NCI-H1417 (cell line): ENCODE measurements at places on chromosomes 2 and 18.

- DNase-seq = no peak
Measured at GRCh38 chr2:23445450-23445868, 60.5 kb downstream of the KLHL29 start.

DNA sequence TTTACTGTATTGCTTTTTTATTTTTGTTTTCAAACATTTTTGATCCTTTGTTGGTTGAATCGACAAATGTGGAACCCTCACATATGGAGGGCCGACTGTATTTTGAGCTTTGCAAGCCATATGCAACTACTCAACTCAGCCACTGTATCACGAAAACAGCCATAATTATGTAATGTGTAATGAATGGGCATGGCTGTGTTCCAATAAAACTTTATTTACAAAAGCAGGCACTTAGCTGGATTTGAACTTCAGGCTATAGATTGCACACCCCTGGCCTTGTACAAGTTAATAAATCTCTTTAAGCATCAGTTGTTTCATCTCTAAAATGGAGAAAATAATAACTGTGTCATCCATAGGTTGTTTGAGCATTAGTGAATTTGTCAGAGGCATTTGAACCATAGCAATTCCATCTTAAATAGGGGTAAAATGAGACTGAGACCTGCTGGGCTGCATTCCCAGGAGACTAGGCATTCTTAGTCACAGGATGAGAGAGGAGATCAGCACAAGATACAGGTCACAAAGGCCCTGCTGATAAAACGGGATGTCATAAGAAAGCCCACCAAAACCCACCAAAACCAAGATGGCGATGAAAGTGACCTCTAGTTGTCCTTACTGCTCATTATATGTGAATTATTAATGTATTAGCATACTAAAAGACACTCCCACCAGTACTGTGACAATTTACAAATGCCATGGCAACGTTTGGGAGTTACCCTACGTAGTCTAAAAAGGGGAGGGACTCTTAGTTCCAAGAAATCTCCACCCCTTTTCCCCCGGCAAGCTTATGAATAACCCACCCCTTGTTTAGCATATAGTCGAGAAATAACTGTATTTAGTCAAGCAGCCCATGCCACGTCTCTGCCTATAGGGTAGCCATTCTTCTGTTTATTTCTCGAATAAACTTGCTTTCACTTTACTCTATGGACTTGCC, 13.7 kb upstream of the LTBP1 start:
- DNase-seq = no peak

- no peak for DNase-seq
Measured at GRCh38 chr2:46097714-46098480, 199.3 kb upstream of the EPAS1 start.

DNA sequence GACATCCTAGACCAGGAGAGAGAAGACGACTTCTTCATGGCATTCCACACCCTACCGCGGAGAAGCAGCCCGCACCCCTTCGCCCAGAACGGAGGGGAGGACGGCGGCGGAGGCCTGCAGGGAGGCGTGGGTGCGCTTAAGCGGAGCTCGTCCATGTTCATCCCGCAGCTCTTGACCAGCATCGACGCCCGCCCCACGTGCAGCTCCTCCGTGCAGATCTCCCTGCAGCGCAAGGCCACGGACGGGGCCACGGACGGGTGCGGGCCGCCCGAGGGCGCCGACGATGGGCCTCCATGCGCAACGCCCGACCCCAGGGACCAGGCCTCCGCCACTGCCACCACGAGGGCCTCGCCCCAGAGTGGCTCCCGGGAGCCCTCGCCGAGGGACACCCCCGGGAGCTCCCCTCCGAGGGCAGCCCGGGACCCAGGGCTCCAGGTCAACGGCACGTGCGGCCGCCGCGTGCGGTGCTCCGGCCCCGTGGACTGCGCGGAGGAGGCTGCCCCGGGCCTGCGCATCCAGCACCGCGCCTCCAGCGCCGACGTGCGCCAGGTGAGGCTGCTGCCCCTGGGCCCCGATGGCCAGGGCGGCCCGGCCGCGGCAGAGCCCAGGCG, 211.8 kb downstream of the NEDD4L start:
- DNase-seq = no peak

DNA sequence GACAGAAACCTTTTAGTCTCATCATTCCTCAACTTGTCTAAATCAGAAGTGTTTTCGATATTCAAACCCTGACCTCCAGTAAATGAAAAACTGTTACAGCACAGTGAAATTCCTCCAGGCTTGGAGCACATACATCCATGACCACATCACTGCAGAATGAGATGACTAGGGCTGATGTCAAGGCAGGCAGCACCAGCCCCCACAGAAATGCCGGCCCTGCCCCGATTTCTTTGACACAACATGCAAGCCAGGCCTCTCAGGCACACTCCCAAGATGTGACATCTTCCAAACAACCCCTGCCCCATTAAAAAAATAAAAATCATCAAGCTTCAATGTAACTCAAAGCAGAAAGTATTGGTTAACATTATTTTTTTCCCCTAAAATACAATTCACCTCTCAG, 103.3 kb downstream of the CTAGE1 start:
- no peak for DNase-seq

DNA sequence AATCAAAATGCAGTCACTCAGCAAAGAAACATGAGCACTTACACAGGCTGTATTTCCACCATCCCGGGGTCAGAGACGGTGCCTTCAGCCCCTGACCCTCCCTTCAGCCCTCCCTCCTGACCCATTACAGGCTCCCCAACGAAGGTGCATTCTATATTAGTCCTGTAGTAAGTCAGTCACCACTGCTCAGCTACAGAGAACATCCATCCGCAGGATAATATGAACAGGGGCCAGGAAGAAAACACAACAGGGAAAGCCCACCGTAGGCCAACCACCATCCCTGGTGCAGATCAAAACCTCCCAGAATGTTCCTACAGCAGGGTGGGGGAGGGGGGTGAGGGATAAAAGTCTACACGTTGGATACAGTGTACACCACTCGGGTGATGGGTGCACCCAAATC, 15.1 kb downstream of the PXDN start:
- DNase-seq = no peak

DNA sequence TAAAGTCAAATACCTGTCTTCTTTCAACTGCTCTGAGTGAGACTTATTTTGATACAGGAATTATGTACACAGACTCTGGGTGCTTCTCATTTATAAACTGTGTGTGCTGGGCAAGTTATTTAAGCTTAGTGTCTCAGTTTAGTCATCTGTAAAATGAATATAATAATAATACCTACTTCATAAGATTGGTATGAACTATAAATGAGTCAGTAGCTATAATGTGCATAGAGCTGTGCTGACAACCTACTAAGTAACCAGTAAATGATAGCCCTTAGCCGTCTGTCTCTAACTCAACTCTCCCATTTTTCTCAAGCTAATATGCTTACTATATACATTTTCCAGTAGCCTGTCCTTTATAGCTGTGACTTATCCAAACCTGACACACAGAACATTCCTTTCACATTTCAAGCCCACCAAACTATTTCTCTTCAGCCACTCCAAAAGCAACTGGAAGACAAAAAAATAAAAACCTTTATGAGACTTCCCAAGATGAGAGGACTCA, 319.8 kb downstream of the ETAA1 start:
- DNase-seq = no peak

DNA sequence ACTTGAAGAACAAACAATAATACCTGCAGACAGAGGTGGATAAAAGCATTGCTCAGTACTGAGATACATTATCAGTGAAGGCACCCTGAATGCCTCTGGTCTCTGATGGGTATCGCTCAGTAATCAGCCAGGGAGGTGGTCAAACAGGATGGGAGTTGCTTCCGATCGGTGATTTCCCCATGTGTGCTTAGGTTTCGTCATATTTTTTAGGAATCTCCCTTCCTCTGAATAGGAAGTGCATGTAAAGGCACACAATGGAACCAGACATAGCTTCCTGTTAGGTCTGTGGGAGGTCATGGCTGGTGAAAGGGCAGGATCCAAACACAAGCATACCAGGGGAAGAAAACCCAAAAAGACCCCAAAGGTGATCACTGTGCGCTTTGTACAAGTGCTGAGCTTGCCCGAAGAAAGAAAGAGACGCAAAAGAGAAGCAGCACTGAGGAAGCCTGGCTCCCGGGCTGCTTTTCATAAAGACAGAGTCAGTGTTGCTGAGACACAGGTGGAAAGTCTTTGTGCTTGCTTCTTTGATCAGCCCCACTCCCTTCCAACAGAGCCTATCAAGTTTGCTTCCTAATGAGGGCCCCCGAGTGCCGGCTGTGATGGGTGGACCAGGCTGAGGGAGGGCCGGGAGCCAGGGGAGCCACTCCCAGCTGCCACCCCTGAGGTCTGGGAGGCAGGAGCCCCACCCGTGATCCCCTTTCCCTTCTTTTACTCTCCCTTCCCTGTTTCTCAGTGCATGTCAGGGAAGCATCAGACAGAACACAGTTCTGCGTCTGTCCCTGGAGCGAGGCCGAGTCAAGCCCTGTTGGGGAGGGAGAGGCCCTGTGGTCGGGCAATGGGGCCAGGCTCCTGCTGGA, 138.2 kb downstream of the SH3RF3 start:
- no peak for DNase-seq

- no peak for DNase-seq
Measured at GRCh38 chr2:236677368-236677767, 107.7 kb downstream of the ACKR3 start.

GRCh38 chr2:170248574-170249393, 70.8 kb downstream of the MYO3B start:
- DNase-seq = no peak

GRCh38 chr2:233996461-233996860, 54.0 kb upstream of the SPP2 start:
- no peak for DNase-seq

GRCh38 chr2:2881499-2881898, 496.1 kb downstream of the EIPR1 start:
- DNase-seq = no peak

- no peak for DNase-seq
Measured at GRCh38 chr18:3599195-3599594, 149.2 kb downstream of the TGIF1 start.

- DNase-seq = no peak
Measured at GRCh38 chr18:45024357-45025088, 343.8 kb downstream of the SETBP1 start.

DNA sequence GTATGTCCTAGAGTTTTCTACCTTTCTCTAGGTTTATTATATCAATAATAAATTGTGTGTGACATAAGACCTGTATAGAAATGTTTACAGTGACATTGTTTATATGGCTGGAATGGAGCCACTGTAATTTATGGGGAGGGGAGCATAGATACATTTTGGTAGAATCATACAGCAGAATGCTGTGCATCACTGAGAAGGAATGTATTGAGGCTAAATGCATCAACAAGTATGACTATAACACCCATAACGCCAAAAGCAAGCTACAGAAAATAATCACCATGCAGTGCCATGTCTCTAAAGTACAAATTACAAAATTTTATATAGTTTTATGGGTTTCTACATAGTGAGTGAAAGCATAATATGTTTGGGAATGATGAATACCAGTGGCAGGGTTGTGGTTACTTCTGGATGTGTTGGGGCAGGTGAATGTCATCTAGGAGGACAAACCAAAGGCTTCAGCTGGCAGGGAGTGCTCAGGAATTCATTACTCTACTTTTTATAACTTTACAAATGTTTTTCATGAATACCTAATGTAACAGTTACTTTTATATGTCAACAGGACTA, 226.0 kb upstream of the NETO1 start:
- DNase-seq = no peak

DNA sequence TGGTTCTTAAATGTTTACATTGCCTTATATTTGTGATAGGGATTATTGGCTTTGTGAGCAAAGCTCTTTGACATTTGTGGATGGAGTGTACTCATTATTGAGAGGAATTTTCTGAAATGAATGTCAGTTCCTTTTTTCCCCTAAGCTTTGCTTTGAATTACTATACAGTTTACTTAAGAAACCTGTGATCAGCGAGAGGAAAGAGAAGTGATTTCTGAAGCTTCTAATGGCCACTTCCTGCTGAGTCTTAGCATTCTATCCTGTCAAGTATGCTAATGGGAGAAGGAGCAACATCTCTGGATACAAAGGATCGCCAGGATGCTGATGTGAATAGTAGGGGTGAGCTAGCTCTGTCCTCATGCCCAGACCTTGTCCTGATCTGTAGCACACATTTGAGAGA, 47.8 kb upstream of the MGAT5 start:
- DNase-seq = peak; percentile 54

GRCh38 chr2:19228715-19229114, 129.7 kb downstream of the OSR1 start:
- peak; percentile 66 for DNase-seq

DNA sequence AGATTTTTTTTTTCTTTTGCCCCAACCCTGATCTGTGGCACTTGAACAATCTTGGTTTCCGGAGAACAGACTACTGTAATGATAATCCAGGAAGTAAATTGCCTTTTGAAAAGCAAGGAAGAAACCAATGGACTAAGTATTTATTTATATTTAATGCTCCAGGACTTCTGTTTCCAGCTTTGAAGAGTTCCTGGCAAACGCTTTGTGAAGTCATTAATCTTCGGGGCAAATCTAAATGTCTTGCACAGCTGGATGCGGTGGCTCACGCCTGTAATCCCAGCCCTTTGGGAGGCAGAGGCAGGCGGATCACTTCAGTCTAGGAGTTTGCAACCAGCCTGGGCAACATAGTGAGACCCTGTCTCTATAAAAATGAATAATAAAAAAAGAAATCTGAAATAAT, 135.1 kb upstream of the GATA6 start:
- DNase-seq = no peak

DNA sequence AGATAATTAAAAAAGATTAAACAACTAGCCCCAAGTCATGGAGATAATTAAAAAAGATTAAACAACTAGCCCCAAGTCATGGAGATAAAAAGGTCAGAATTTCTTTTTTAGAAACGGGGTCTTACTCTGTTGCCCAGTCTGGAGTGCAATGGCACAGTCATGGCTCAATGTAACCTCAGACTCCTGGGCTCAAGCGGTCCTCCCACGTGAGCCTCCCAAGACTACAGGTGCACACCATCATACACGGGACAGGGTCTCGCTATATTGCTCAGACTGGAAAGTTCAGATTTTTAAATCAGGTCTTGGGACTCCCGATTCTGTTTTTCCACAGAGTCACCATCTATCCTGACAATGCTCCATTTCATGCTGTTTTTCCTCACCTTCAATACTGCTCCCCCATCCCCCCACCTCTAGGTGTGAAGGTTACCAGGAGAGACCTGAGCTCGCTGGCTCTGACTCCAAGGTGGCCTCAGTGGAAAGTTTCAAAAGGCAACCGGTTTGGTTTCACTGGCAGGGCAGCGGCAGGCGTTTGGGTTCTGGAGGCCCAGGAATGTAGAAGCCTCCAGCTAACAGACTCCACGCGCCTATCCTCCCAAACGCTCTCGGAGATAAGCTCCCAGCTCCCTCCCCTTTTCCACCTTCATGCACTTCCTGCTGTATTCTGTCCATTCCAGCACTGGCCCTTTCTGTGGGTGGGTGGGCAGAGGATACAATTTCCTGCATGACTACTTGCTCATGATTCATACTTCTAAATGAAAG, 2.9 kb upstream of the SEMA4C start:
- no peak for DNase-seq

- DNase-seq = no peak
Measured at GRCh38 chr2:208464205-208464604, 57.6 kb downstream of the PTH2R start.

- no peak for DNase-seq
Measured at GRCh38 chr18:61133783-61134182, 199.4 kb upstream of the CDH20 start.
